ENCODE measurements at places on chromosomes 6 and 20.

GRCh38 chr20:57672164-57672563 lies 37.7 kb downstream of the PMEPA1 start:
- no peak for DNase-seq

- DNase-seq, result peak; percentile 80
Measured at GRCh38 chr6:39189915-39190544, 39.2 kb downstream of the KCNK5 start.

DNA sequence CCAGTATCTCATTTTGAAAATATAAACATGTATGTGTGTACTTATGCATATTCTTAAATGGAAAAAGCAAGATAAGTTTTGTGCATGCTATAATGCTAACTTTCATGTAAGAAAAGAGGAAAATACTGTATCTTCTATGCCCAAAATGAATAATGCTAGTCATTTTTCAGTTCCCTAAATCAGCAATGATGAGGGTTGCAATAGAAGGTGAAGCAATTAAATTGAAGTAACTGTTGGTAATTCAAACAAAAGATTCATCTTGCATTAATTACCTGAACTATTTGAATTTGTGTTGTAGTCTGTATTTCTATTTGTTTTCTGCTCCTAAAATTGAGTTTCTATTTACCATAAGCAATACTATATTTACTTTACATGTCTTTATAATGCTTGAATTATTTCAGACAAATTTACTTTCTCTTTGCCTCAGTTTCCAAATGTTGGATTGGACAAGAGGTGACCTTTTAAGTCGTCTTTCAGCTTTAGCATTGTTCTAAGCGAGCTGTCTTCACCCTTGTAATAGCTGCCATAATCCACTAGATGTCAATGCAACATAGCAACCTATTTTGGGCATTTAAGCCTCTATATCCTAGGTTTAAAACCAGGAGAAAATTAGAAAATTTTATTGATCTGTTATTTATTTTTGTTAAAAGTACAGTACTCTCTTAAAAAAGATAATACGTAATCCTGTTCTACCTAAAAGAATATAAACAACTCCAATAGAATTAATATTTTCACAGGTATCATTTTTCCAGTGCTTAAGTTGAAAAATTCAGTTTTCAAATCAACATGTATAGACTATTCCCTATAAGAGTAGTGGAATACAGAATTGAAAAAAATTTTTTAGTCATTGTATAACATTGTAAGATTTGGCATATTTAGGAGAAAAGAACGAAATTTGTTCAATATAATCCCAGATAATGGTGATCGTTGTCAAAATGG lies 52.3 kb upstream of the IFNGR1 start:
- DNase-seq, result peak; percentile 41

GRCh38 chr6:159212525-159213280 lies 43.5 kb downstream of the FNDC1 start:
- no peak for DNase-seq

- DNase-seq, result no peak
Measured at GRCh38 chr6:113343940-113344339, 513.2 kb upstream of the MARCKS start.

GRCh38 chr6:136866872-136867416 lies 44.6 kb downstream of the PEX7 start:
- DNase-seq, result no peak

DNA sequence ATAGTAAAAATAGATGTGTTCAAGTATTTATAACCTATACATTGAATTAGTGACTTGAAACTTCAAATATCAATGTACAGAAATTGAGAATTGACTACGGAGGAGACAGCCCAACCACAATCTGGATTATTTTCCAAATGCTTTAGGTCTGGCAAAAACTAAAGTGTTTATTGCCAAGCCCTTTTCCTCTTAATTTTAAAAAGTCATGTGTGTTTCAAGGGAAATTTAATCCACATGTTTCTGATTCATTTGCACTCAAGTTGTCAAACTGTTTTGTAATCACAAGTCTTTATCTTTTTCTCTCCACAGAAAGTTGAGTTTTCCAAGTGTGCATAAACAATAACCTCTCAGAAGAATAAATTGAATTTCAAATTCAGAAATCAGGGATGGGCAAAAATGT lies 350.8 kb upstream of the RSPO3 start:
- DNase-seq, result no peak

DNA sequence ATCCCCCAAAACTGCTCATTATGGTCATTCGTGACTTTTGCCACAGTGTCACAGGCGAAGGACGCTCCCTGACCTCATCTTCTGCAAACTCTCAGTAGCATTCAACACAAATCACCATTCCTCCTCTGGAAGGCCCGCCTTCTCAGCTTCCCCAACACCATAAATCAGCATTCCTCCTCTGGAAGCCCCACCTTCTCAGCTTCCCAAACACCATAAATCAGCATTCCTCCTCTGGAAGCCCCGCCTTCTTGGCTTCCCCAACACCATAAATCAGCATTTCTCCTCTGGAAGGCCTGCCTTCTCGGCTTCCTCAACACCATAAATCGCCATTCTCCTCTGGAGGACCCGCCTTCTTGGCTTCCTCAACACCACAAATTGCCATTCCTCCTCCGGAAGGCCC lies 288.0 kb upstream of the AGPAT4 start:
- DNase-seq, result no peak

DNA sequence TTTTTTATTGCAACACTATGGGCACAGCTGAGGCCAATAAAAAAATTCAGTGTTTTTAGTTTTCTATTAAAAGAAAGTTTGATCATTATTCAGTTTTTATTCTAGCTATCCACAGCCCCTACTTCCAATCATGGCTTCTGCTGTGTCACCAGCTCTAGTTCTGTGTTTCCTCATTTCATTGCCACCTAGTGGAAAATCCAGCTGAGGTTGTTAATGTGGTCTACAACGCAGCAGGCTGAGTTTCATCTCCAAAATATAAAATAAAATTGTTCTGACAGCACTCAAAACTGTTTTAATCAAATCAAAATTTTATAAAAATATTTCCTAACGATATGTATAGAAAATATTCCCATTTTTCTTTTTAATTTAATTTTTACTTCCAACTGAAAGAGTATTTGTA lies 13.6 kb downstream of the COL9A1 start:
- DNase-seq, result peak; percentile 17
